Fibroblast of mammary gland (primary cell): ENCODE measurements at places on chromosomes 3 and 15.
A peak's percentile ranks its signal among the peaks of the same experiment; 100 is the strongest.

- DNase-seq = peak; percentile 65
Observed at GRCh38 chr3:16402451-16402850, 111.0 kb downstream of the RFTN1 start.

GRCh38 chr15:53618461-53618860 lies 141.0 kb downstream of the WDR72 start:
- no peak for DNase-seq

- no peak for DNase-seq
Observed at GRCh38 chr15:95987299-95987698, 343.2 kb upstream of the NR2F2 start.

DNA sequence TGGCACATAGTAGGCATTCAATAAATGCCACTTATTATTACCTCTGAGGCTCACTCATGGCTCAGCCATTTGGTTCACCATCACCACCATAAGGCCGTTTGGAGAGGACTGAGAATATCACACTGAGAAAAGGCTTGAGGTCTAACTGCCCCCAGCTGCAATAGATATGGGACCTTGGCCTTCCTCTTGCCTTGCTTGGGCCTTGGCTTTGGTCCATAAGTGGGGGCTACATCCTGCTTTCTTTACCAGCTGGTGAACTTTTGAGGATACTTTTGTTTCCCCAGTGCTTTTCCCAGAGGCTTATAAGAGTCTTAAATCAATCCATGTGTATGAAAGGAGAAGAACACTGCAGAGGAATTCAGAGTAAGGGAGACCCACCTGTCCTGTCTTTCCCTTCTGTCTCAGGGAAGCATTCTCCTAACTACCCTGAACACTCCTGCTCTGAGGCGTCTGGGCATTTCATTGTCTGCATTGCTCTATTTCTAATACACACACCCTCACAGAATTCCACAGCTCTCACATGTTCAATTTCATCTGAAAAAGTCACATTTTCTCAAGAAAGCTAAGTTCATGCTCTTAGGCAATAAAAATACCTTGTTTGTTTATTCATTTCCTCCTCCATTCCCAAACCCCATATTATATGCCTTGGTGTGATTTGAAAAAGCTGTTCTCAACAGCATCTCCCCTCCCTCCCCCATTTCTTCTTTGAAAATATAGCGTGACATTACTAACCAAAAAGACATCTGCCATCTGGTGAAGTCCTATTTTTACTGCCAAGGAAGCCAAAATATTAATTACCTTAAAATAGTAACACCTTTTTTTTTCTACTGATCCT lies 22.5 kb upstream of the KCNMB2 start:
- DNase-seq = no peak

DNA sequence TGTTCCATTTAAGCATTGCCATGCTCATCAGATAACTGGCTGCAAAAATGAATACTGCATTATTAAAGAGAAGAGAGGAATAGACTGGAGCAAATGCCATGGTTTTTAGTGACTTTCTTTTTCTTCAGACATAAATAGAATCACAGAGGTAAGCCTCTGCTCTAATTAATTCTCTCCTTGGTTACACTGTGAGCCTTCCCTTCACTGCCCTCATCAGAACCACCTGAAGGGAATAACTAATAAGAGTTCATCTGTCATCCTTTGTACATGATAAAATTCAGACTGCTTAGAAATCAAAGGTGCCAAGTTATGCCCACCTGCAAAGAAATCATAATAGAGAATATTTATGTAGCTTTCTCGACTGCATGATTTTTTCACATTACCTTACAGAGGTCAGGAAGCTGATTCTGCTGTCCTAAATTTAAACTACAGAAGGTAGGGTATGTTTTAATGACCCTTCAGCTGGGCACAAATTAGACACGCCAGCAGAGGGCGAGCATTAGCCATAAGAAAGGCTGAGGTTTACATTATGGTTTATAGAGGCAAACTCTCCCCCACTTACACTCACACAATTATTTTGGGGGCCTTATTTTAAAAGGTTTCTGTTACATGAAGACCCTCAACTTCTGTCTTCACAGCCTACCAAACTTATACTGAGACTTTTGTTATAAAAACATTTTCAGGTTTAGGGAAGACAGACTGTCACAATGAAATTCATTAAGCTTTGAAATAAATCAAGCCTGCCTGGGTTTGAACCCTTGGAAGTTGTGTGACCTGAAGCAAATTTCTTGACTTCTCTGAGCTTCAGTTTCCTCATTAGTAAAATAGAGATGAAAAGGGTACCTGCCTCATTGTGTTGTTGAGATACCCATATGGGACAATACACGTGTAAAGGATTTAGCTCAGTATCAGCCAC lies 15.3 kb upstream of the UNC13C start:
- peak; percentile 16 for DNase-seq

GRCh38 chr3:35744419-35744818 lies 105.1 kb downstream of the ARPP21 start:
- no peak for DNase-seq
